ENCODE measurements at places on chromosomes 12 and 14.

GRCh38 chr12:3130057-3130830 is 53.1 kb downstream of the TSPAN9 start:
- peak; percentile 21 for DNase-seq

GRCh38 chr12:38158428-38159091 is 158.0 kb upstream of the ALG10B start:
- DNase-seq, result no peak

DNA sequence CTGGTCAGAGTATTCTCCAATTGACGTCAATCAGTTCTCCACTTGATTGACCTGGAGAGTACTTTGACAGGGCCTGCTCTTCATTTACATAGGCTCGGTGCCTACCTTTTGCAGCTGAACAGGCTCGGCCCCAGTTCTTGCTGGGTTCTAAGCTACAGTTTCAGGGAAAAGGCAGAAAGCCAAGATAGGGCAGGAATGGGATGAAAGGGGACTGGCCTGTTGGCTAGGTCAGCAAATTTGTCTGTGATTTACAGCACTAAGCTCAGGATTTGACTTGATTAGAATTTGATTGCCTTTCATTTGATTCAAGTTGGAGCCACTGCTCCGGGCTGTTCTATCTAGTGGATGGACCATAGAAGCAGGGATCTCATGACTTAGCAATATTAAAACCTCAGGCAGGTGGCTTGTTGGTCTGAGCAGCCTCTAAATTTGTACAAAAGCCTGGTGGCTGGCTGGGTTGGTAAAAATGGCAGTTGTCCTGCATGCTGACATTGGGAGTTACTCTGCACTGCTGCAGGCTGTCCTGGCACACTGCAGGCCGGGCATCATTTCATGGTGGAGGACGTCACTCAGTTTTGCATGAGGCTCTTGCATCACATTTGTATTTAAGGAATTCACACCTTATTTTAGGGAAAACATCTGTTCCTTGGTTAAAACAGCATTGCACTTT is 71.8 kb downstream of the BICD1 start:
- no peak for DNase-seq

- no peak for DNase-seq
Measured at GRCh38 chr14:72247896-72248465, 315.8 kb downstream of the RGS6 start.

GRCh38 chr12:2248901-2249381 is 196.2 kb downstream of the CACNA1C start:
- DNase-seq, result no peak

- peak; percentile 46 for DNase-seq
Measured at GRCh38 chr12:91326058-91327027, 143.7 kb upstream of the DCN start.

DNA sequence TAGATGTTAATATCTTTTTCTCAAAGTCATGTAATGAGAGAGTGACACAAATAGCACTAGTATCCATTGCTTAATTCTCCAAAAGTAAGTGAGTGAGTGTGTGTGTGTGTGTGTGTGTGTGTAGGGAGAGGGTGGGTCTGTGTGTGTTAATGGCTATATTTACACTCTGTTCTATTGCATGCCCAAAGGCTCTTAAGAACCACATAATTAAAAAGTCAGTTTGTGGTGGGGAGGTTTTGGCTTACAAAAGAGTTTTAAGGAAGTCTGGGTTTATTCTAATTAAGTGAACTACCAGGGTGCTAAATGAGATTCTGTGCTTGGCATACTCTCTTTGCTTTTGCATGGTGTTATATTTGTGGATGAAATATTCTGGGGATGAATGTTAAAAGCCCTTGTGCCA is 1897.6 kb upstream of the FLRT2 start:
- DNase-seq, result no peak

DNA sequence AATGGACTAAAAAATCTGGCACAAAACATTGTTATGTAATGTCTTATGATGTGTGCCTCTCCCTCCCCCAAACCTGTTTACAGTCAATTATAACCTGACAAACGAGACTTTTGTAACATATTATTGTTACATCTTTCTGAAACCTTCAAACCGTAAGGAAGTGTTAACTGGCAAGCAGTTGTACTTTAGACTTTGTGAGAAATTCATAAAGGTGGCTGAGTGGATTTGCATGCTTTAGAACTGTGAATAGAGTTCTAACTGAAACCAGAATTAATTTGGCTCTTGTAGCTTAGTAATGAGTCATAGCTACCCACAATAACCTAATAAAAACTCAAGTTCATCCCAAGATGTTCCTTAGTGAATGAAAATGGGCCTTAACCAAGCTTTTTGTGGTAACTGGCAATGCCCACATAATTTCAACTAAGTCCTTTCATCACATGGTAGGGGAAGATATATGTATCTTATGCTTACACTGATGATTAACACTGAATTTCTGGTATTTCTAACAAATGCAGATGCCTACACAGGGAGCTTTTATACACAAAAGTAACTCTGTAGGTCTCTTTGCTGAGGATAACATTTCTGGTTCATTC is 29.7 kb downstream of the RAD9B start:
- peak; percentile 50 for DNase-seq

DNA sequence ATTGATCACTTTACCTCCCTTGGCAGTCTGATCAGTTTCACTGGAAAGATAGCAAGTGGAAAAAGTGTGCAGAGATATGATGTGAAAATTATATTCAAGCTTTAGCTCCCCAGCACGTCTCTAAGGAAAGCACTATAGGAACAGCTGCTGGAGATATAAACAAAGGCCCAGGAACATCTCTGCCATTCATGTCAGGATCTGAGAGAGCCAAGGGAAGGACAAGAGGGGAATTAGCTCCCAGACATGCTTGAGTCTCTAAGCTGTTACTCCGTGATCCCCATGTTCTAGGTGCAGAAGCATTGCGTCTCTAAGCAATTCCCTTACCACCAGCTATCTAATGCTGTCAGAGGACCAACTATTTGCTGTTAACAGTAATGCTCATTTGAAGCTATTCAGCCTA is 700.2 kb downstream of the DIO2 start:
- DNase-seq, result no peak

- no peak for DNase-seq
Measured at GRCh38 chr14:62102349-62102725, 340.1 kb downstream of the SNAPC1 start.

DNA sequence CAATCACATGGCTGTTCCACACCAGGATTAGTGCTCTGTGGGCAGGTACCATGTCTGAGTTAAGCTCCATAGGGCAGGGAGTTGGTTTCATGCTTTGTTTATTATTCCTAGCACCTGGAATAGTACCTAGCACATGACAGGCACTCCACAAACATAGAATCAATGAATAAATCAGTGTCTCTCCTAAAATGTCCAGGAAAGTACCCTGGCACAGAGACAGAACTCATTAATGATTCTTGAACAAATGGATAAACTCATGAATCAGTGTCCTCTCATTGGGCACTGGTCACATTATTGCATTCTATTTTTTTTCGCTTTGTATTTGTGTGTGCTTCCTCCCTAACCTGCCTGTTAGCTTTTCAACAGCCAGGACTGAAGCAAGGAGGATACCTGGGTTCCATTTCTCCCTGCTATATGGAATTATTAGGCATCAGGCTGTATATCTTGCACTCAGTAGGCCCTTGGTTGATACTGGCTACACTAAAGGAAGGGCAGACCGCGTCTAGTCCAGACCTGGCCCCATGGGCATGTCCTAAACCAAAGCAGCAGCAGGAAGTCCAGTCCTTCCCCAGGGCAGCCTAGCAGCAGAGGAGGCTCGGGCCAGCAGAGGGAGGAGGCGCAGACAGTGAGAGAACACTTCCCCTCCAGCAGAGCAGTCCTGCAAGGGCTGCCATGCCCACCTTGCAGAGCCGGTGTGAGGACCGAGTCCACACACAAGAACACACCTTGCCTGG is 18.4 kb downstream of the HDAC7 start:
- no peak for DNase-seq

DNA sequence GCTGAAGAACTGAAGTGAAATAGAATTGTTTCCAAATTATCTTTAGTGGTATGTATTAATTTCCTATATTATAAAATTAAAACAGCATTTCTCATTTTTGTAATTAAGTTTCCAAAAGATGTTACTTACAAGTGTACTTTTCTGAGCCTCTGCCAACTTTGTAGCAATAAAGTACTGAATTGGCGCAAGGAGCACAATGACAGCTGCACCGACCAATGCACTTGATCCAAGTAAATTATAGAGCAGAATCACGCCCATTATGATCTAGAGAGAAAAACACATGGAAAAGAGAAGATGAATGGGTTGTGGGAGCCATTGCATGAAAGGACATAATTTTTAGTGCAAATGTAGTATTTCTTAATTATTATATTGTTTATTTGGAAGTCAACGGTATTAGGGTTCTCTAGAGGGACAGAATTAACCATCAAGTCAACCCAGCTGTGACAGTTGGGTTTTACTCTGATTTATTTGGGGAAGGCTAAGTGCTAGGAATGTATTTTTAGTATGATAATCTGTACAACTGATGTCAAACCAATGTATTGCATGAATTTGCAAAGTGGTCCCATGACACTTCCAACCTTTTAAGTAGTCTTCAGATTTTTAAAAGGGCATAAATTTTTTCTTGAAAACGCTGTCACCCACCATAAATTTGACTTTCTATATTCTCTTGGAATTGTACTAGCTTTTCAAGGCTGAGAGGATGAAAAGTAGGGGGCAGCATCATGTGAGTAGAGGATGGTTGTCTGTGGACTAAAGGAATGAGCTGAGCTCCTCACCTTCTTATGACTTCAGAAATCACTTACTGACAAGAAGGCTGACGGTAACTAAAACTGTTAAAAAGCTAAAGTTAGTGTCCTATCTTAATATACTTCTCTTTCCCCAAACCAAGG is 33.0 kb downstream of the ABCC9 start:
- no peak for DNase-seq

GRCh38 chr14:89196545-89196944 is 220.5 kb downstream of the FOXN3 start:
- no peak for DNase-seq

DNA sequence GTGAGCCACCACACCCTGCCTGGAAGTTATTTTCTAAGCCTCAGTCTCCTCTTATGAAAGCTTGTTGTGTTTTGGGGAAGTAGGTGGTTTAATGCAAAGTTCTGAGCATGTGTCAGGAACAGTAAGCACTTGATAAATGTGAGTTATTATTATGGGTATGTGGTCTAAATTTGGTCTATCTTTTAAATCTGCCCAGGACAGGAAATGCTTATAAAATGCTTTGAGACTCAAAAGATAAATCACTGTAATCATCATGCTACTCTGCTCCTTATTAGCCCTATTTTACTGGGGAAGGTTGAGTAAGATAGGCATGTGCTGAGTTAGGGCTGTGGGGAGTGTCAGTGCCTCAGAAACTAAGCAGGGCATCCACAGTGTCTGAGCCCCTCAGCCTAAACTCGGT is 13.1 kb upstream of the SRSF5 start:
- no peak for DNase-seq

GRCh38 chr12:131903270-131904255 is 9.1 kb downstream of the ULK1 start:
- DNase-seq, result no peak

- no peak for DNase-seq
Measured at GRCh38 chr14:75236901-75237419, 41.7 kb upstream of the FOS start.

DNA sequence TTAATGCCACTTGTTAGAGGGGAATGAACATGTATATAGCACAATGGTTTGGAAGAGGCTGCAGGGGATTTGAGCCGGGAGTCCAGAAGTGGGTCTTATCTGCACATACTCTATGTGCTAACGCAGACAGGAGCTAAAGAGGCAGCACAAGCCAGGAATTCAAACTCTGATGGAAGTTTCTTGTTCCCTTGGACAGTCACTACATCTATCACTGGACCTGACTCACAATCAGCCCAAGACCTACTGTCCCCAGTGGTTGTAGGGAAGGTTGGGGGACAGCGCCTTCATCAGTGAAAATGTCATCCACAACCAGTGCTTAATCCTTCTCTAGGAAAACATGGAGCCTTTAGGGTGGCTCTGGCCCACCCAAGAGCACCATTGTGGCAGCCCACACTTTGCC is 107.8 kb downstream of the GCH1 start:
- no peak for DNase-seq

DNA sequence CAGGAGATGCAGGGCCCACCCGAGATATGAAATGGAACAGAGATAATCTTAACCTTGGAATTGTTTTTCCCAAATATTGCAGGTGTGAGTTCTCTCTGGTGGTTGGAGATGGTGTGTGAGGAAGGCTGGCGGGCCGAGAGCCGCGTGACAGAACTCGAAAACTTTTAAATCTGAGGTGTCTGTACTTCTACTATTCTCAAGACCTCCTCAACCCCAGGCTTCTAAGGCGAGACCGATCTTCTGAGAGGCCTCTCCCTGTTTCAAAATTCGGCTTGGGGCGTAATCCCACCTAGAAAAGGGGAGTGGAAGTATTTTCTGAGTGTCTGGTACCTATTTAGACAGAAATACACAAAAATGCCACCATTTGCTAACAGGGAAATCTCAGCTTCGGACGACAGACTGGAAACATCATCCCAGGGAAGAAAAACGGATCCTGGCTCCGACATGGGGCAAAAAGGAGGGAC is 611 bp downstream of the SARNP start:
- no peak for DNase-seq

DNA sequence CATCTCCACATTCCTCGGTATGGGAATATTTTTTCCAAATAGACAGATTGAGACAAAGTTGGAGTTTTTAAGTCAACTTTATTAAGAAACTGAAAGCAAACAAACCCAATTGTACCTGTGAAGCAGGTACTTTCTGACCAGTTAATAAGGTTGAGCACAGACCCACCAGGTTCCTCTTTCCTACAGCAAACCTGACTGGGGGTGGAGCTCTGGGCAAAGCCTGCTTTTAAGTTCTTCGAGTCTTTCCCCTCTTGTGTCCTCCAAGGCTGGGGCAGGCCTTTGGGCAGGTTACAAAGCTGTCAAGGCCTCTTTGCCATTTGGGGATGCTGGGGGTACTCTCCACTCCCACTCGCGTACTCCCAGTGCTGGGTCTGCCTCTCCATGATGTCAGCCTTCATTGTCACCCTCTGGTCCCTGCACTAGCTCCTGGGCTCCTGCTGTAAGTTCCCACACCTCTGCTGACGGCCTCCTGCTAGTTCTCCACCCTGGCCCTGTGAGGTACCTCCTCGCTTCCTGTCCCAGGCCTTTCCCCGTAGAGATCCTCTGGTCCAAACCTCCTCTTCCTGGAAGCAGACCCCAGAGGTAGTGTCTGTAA is 3.2 kb downstream of the KCNH3 start:
- no peak for DNase-seq

GRCh38 chr14:24334431-24335291 is at the start of gene ADCY4:
Gene ADCY4, minus strand, starts transcription at chr14:24335071. Its CDS starts 419 bp downstream, at chr14:24334652.
- DNase-seq, result no peak
